Glutamatergic neuron (in vitro differentiated cells): ENCODE measurements at places on chromosomes 16 and 17. TPM values are rescaled to one million over a fixed set of nuclear protein-coding genes. Genes with fewer than 3 reads are reported as not detected.

DNA sequence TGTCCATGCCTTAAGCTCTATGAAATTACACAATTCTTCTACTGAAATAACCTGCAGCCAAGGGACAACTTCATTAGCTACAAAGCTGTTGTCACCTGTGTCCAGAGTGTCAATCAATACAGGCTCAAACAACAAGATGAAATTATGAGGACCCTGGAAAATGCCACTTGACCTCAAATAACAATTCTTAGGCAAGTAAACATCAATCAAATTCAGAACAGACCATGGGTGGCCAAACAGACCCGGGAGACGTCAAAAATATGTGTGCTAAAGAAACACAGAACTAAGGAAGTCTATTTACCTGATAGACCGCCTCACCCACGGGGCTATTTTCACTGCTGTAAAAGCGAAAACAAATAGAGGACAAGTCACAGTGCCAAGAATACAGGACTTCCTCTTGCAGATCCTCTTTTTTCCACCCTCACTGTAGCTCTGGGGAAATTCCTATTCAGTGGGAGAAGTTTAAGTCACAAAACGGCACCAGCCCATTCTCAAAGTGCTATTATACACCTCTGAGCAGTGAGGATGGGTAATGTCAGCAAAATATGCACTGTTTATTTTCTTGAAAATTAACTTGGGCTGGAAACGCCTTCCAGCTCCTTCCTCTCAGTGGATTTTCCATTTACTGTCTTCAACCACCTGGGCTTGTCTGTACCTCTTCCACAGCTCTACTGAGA, 2.7 kb downstream of the LITAF start:
- peaks cover 11% of the 10 kb centered on the region for H3K27me3 ChIP-seq
- H3K36me3 ChIP-seq: peaks cover 9% of the 10 kb centered on the region
- H3K27ac ChIP-seq: no peak overlapping the region

Gene LITAFD
- total RNA-seq: not detected

- no peaks in the 10 kb centered on the region for H3K36me3 ChIP-seq
- no peak overlapping the region for H3K4me3 ChIP-seq
- DNase-seq: no peak
- H3K27me3 ChIP-seq: peaks cover 14% of the 10 kb centered on the region
- no peaks in the 10 kb centered on the region for H3K4me1 ChIP-seq
Measured at GRCh38 chr17:39740357-39741111, 2.8 kb downstream of the GRB7 start.

Gene SNAI3
- not detected for total RNA-seq

Gene NUPR1
- not detected for total RNA-seq
